Foreskin keratinocyte (primary cell): ENCODE measurements at places on chromosomes 7 and 10.

- no peak for DNase-seq
Observed at GRCh38 chr10:36171556-36171952, 529.5 kb upstream of the FZD8 start.

DNA sequence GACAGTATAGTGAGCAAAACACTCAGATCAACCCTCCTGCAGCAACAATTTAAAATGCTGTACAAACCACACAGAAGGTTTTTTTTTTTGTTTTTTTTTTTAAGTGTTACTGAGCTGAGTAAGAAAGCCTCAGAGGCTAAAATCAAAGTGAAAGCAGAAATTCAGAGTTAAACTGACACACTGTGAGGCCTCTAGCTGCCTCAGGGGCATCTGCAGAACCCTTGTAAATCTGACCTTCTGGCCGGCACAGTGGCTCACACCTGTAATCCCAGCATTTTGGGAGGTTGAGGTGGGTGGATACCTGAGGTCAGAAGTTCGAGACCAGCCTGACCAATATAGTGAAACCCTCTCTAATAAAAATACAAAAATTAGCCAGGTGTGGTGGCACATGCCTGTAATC is 7.4 kb upstream of the GNA12 start:
- DNase-seq = no peak

GRCh38 chr7:19352305-19352695 is 207.1 kb upstream of the FERD3L start:
- DNase-seq = peak; percentile 26

DNA sequence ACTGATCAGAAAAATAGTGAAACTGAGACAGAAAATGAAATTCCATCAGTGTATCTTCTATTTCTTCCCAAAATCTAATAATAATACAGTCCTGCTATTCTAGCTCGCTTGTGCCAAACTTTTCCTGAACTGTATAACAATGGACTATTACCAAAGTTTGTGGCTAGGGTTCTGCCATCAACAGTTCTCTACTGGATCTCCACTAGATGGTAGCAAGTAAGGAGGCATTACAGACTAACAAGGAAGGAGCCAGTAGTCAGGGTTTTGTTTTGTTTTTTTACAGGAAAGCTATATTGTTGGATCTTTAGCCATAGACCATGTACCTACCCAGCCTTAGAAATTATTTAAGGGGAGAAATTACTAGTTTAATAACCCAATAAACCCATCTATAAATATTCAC is 10.8 kb downstream of the MTERF1 start:
- DNase-seq = no peak

- no peak for DNase-seq
Observed at GRCh38 chr7:110877016-110877415, 213.9 kb upstream of the LRRN3 start.

GRCh38 chr7:129437190-129437589 is 3.0 kb downstream of the STRIP2 start:
- DNase-seq = peak; percentile 37

DNA sequence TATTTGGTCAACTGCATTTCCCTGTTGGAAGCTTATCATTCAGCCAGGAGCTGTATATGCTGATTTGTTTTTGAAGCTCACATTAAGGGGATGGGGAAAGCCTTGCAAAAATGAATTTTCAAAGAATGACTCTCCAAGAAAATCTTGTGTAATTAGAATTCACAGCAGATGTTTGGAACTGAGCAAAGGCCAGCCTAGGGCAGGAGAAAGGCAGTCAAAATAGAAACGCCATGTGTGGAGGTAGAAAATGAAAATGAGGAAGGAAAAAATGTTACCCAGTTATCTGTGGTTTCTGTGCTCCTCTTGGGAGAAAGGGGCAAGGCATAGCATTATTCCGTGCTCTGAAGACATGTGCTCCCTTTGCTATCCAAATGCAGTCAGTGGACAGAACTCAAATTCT is 93.5 kb downstream of the NRP1 start:
- DNase-seq = no peak

GRCh38 chr10:127888521-127889312 is 4.0 kb downstream of the CLRN3 start:
- DNase-seq = no peak

GRCh38 chr7:107924841-107925504 is 34.0 kb downstream of the DLD start:
- DNase-seq = no peak

DNA sequence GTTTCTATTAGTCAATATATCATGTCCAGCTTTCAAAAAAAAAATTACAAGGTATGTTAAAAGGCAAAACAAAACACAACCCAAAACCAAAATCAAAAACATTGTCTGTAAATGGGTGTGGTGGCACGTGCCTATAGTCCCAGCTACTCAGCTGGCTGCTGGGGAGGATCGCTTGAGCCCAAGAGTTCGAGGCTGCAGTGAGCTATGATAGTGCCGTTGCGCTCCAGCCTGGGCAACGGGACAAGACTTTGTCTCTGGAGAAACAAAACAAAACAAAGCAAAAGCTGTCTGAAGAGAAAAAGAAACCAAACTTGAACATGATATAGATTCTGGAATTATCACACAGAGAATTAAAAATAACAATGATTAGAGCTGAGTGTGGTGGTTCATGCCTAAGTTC is 10.3 kb upstream of the CPA5 start:
- no peak for DNase-seq

- DNase-seq = no peak
Observed at GRCh38 chr7:37476428-37476827, 27.8 kb upstream of the ELMO1 start.

- DNase-seq = no peak
Observed at GRCh38 chr7:3937605-3938004, 636.6 kb downstream of the SDK1 start.

- DNase-seq = no peak
Observed at GRCh38 chr10:100020886-100021253, 11.1 kb upstream of the DNMBP start.

- DNase-seq = no peak
Observed at GRCh38 chr7:92647011-92647625, 56.9 kb upstream of the FAM133B start.

GRCh38 chr7:20927976-20928375 is 141.3 kb upstream of the SP8 start:
- no peak for DNase-seq

DNA sequence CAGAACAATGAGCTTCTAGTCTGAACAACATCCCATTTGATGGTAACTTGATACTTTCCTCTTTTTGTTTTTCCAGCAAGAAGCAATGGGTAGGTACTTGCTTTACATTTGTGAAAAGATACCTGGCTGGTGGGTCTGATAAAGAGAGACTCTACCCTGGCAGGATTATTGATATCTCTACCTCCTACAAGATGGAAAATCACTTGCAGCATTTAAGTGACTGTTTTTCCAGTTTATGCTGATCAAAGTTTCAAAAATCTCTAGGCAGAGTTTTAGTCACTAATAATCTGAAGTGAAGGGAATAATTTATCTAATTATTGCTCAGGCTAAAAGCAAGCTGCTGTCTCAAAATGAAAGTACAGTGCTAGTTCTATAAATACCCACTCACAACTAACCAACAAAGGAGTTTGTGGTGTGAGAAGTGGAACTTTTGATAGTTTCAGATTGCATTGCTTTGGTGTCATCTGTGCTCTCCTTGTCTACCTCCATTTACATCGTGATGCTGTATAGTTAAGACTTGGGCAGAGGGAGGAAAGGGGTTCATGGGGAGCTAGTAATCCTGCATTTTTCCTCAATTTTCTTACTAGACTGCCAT is 86.0 kb upstream of the ANKRD1 start:
- DNase-seq = no peak

- DNase-seq = no peak
Observed at GRCh38 chr10:93216341-93216985, 142.8 kb downstream of the CYP26A1 start.

DNA sequence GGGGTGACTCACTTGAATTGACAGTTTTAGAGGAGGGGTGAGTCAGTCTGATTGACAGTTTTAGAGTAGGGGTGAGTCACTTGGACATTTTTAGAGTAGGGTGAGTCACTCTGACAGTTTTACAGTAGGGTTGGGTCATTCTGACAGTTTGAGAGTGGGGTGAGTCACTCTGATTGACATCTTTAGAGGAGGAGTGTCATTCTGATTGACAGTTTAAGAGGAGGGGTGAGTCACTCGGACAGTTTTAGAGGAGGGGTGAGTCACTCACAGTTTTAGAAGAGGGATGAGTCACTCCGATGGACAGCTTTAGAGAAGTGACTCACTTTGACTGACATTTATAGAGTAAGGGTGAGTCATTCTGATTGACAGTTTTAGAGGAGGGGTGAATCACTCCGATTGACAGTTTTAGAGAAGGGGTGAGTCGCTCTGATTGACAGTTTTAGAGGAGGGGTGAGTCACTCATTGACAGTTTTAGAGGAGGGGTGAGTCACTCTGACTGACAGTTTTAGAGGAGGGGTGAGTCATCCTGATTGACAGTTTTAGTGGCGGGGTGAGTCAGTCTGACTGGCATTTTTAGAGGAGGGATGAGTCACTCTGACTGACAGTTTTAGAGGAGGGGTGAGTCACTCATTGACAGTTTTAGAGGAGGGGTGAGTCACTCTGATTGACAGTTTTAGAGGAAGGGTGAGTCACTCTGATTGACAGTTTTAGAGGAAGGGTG is 595.9 kb downstream of the DNAJB6 start:
- no peak for DNase-seq
